ENCODE measurements at places on chromosomes 4 and X.
A peak's percentile ranks its signal among the peaks of the same experiment; 100 is the strongest.

DNA sequence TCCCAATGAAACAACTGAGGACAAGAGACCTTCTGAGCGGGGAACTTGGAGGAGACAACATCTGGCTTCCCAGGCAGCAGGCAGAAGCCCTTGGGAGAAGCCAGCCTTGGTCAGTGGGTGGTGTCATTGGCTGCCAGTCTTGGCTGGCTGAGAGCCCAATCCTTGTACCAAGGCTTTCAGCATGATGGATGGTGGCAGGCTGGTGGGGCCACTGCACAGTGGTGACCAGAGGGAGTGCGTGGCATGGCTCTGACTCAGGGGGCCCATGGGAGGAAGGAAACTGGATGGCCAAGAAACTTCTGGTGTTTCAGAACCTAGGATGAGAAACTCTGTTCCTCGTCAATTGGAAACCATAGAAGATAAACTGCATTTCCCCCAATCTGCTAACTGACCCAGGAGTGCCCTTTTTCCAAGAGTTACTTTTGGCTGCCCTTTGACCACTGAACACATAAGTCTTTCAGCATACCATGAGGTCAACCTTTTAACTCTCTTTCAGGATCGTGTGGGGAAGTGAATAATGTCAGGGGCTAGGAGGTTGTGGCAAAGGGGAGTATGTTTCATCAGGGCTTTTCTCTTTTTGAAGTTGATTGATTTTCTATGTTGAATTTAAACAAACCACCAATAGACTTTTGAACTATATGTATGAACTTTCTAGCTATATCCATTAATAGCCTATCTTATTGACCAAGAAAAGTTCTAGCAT lies 60.9 kb downstream of the SOWAHB start:
- no peak for DNase-seq

GRCh38 chrX:151004085-151004484 lies 20.9 kb downstream of the HMGB3 start:
- no peak for DNase-seq

GRCh38 chr4:150323406-150324325 lies 245.4 kb downstream of the DCLK2 start:
- DNase-seq, result no peak

DNA sequence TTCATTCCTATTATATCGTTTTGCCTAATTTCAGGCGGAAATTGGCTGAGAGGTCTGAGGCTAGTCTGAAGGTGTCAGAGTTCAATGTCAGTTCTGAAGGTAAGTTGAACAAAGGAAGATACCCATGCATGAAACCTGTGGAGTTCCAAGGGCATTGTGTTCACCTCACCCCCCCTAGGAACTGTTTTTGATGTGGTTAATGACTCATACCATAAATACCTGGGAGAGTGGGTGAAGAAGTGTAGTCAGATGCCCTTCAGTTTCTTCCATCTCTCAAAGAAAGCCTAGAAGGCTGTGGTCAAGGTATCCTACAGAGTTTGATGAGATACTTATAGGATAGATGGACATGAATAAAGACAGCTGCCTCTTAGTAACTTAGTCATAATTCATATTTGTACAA lies 2.7 kb downstream of the UTP14A start:
- DNase-seq, result no peak

DNA sequence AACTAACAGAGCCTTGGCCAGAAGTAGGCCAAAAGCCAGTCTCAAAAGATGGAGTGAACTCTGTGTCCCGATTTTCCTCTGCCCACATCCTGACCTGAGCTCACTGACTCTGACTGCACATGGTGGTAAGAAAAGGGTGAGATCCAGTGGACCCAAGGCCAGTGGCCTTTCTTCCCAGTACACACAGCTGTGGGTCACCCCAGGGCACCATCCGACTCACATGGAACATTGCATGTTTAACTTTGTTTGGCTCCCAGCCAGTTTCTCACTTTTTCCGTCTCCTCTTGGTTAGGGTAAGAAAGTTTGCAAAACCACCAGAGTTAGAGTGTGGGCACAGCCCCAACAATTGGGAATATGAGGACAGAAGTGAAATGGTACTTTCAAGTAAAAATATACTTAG lies 69.8 kb downstream of the GAB1 start:
- DNase-seq, result peak; percentile 92

DNA sequence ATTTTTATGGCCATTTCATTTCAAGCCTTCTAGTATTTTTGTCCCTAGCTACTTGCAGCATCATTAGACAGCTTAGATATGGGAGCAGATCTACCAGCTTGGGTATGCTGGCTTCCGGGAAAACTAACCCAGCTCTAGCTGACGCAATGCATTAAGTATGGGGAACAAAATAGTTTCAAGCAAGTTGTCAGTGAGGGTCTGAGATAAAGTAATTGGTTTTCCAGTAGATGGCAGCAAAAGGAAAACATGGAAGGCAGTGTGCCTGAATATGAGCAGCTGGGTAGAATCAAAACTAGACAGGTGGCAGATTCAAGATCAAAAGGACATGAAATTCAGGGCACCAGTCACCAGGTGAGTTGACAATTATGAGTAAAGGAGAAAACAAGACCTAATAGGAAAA lies 340.9 kb upstream of the CTSO start:
- DNase-seq, result no peak

DNA sequence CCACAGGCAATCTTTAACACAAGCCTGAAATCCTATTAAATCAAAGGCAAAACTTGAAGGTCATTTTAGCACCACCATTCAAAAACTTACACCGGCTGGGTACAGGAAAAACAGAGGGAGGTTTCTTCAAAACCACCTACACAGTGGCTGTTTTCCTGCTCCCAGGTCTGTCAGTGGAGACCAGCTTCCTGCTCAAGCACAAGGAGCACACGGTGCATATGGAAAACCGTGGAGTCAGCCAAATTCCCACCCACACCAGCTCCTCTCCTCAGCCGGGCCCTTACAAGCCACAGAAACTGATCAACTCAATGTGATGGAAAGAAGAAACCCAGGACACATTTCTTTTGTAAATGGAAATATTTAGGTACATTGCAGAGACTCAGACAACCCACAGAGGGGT lies 14.3 kb upstream of the FAM241A start:
- no peak for DNase-seq

GRCh38 chr4:188619456-188620149 lies 480.4 kb downstream of the TRIML1 start:
- no peak for DNase-seq

DNA sequence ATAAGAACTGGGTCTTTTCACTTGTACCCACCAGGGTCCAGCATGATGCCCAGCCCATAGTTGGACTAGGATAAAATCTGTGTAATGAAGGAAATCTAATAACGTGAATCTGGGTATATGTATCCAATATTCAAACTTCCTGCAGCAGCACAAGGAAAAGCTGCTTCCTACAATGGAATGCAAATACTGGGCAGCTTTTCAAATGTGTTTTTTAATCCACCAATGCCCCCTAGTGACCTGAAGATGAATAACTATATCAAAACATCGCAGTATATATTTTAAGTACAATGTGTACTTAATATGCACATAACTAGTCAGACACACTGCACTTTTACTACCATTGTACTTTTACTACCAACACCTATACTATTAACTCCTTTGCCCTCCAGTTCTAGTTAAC lies 5.3 kb downstream of the APOO start:
- DNase-seq, result no peak

- no peak for DNase-seq
Measured at GRCh38 chr4:114509340-114509739, 89.3 kb upstream of the UGT8 start.

DNA sequence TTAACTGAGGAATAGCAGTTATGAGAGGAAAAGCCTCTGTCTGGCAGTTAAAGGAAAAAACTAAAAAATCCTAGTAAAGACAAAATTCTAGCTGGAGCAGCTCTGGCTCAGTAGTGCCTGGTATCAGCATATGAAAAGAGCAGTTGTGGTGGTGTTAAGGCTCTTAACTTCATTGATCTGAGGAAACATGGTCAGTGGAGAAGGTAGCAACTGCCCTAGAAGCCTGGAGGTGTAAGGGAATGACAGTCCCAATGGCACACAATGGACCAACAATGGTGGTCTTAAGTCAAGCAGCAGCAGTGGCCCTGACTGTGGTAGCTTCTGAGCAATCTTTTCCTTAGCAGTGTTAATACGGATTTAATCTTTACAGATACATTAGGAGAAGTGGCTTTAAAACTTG lies 189.6 kb upstream of the POF1B start:
- DNase-seq, result no peak

GRCh38 chr4:8468746-8469535 lies 28.4 kb downstream of the TRMT44 start:
- DNase-seq, result no peak

GRCh38 chr4:11297201-11297600 lies 131.5 kb downstream of the HS3ST1 start:
- DNase-seq, result no peak

GRCh38 chr4:111266937-111267336 lies 644.1 kb upstream of the PITX2 start:
- no peak for DNase-seq

DNA sequence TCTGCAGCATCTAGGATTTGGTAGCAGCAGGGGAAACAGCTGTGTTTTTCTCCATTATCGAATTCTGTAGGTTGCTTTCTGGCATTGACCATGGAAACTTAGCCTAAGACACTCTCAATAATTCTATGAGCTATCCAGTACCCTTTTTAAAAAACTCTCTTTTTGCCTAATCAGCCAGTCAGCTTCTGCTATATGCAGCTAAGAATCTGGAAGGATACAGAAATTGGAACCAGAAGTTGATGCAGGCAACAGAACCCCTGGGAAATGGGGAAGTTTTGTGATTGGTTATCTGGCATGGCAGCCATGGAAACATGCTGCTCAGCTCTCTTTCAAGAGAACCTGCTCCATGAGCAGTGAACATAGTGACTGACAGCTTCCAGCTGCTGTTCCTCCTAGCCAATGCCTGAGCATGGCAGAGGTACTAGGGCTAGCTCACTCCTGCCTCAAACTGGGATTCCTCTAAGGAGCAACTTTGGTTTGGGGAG lies 417.6 kb upstream of the MAOA start:
- DNase-seq, result no peak

GRCh38 chrX:14357314-14357713 lies 172.0 kb upstream of the GLRA2 start:
- DNase-seq, result no peak

- DNase-seq, result no peak
Measured at GRCh38 chrX:34810364-34810763, 132.2 kb upstream of the FAM47B start.

GRCh38 chr4:117164338-117164737 lies 79.0 kb upstream of the TRAM1L1 start:
- DNase-seq, result no peak

DNA sequence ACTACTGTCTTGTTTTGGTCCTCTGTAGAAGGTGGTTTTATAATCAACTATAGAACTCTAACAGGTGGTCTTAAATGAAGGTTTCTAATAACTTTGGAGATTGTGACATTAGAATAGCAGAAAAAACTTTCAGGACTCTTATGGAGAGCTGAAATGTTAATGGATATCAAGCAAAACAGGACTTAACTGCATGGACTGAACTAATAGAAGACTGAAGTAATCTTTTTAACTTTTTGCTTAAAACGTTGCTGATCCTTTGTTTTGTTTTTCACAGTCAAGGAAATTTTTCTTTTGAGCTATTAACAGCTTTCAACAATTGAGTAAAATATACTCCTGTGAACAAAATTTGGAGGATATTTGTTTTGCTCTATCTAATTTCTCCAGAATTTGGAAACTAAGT lies 17.2 kb downstream of the NXT2 start:
- DNase-seq, result no peak
